ENCODE measurements at places on chromosomes 2 and 18. TPM values are rescaled to one million over a fixed set of nuclear protein-coding genes. Genes with fewer than 3 reads are reported as not detected.

COL4A4 gene
- total RNA-seq: 0.44 TPM

DNA sequence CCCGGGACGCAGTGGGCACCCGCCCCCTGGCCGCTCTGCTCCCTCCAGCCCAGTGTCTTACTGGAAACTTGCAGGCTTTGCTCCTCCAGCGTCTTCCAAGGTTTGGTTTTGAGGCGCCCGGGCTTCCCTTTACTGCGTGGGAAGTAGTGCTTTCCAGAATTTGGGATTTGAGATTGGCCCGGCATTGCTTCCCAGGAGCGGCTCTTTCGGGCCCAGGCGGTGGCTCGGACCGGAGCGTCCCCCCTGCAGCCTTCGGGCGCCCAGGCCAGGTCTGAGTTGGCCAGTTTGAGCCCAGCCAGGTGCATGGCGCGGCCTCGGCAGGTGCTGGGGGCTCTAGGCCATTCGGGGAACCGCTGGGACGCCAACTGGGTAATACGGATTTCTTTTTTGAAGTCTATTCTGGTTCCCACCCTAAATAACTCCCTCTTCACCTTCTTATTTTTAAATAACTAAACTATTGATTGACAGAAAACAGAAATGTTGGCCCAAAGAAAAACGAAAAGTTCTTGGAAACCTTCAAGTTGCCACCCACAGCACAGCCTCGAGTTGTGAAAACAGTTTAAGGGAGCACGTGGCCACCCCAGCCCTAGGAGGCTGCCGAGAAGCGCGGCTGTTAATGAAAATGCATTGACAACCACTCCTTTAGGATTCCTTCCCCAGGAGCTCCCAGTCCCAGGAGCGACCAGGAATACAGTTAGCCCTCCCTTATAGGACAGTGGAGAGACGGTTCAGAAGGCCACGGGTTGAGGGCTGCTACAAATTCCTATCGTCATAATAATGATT, 766 bp downstream of the SNTG2 start:
- H3K36me3 ChIP-seq: no peaks in the 10 kb centered on the region
- H3K27me3 ChIP-seq: peaks cover 71% of the 10 kb centered on the region
- peaks cover 6% of the 10 kb centered on the region for H3K4me1 ChIP-seq
- no peak for DNase-seq
- H3K27ac ChIP-seq: no peak overlapping the region

DNA sequence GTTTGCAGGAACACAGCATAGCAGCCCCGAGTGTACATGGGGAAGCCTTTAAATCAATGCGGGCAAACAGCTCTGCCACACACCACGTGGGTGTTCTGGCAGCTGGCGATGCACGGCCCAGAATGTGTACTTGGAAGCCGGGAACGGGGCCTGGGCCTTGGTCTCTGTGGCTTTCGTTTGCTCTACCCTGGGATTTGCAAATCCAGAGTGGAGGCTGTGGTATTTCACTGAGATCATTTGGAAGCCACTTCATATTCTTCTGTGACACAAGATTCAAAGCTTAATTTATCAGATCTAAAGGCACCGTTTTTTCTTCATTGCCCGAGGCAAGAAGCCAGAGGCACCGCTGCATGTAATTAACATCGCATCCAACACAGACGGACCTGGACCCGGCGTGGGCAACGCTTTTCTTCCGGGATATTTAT, 246.3 kb upstream of the MYT1L start:
- no peak overlapping the region for H3K4me3 ChIP-seq
- H3K4me1 ChIP-seq: peaks cover 4% of the 10 kb centered on the region
- H3K27me3 ChIP-seq: peaks cover 5% of the 10 kb centered on the region
- no peaks in the 10 kb centered on the region for H3K36me3 ChIP-seq
- no peak for DNase-seq
- H3K27ac ChIP-seq: no peak overlapping the region

GRCh38 chr2:5803547-5803946, 111.4 kb downstream of the SOX11 start:
- peaks cover 6% of the 10 kb centered on the region for H3K36me3 ChIP-seq
- H3K4me1 ChIP-seq: peaks cover 15% of the 10 kb centered on the region
- no peak overlapping the region for H3K27ac ChIP-seq
- no peak for DNase-seq
- H3K4me3 ChIP-seq: no peak overlapping the region

DNA sequence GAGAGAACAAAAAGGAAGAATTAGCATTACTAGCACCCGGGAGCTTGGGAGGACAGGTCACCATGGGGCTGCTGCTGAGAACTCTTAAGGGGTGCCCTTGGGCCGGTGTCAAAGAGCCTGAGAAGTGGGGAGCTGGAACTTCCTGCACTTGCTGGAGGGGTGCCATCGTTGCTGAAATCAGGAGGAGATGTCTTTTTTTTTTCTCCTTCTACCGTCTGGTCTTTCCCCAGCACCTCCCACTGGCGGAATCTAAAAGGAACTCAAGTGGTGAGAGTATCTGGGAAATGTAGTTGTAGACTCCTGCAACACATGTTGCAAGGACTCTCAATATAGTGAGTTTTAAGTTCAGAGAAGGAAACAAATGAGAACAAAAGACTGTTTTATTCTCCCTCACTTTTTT, 6.1 kb upstream of the AMMECR1L start:
- H3K27me3 ChIP-seq: no peaks in the 10 kb centered on the region
- peaks cover 2% of the 10 kb centered on the region for H3K36me3 ChIP-seq
- DNase-seq: no peak

DNA sequence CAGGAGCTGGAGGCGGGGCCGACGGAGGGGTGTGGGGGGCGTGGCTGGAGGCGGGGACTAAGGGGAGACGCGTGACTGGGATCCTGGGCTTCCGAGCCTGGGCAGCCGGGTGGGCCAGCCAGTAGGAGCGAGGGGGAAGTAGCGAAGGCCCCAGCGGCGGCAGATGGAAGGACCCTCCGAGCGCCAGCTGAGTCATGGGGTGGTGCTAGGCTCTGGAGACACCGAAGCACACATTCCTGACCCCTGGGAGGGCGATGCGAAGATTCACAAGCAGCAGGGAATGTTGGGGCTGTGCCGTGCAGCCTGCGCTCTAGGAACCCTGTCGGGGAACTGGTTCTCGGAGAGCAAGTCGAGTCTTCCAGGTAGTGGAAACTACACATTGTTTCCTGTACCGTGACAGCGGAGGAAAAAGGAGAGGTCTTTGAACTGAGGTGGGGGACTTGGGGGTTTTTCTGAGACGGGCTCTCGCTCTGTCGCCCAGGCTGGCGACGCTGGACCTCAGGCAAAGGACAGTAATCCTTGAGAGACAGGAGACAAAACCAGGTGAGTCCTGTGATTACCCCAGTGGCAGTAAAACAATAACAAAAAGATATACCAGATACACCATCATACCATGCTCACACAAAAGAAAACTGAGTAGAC, 650 bp upstream of the AFG3L2 start:
- peaks cover 1% of the 10 kb centered on the region for H3K36me3 ChIP-seq
- peaks cover 27% of the 10 kb centered on the region for H3K4me1 ChIP-seq
- H3K27me3 ChIP-seq: no peaks in the 10 kb centered on the region
- H3K27ac ChIP-seq: peak overlapping the region; percentile 100

GRCh38 chr2:195181059-195181705, 475.8 kb upstream of the SLC39A10 start:
- no peak overlapping the region for H3K27ac ChIP-seq
- DNase-seq: no peak
- H3K27me3 ChIP-seq: no peaks in the 10 kb centered on the region
- H3K36me3 ChIP-seq: no peaks in the 10 kb centered on the region

All from progenitor cell of endocrine pancreas (in vitro differentiated cells).